ENCODE measurements at places on chromosomes 12 and 14.

GRCh38 chr14:33704481-33704880, 246.4 kb downstream of the EGLN3 start:
- DNase-seq, result no peak

DNA sequence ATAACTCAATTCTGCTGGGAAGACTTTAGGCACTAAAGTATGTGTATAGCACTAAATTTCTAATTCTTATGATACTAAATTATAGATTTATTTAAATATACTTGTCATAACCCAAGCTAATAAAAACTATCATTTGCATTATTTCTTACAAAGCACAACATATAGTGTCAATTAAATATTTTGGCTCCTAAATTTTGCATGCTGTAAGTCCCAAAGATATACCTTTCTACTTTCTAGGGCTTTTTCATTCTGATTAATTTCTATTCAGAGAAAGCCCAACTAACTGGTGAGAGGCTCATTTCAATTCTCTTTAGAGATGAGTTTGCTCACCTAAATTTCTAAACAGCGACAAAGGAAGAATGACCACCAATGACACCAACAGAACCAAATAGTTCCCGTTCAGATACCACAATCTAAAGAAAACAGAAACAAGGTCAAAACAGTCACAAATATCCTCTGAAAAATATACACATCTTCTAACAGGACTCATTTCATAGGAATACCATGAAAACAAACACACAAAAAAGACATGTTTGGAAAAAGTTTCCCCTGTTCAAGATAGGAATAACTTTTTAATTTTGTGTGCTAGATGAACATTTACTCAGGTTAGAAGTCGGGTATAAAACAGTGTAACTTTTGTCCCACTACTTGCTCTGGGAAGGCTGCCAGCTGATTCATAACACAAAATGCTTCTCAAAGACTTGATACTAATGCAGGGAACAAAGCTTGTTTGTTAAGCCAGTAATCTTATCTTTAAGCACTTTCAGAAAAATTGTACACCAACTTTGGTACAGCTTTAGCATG, 7.6 kb downstream of the SLC38A2 start:
- DNase-seq, result no peak

GRCh38 chr14:39230416-39231035, 3.2 kb upstream of the MIA2 start:
- no peak for DNase-seq

GRCh38 chr12:45478931-45479330, 250.6 kb upstream of the ARID2 start:
- DNase-seq, result no peak
